ENCODE measurements at places on chromosomes 1 and 21. TPM values are rescaled to one million over a fixed set of nuclear protein-coding genes. Genes with fewer than 3 reads are reported as not detected.

FTCD gene
- total RNA-seq, result 1.7 TPM

CR2 gene
- 1.9 TPM for total RNA-seq

CD34 gene
- not detected for total RNA-seq

DNA sequence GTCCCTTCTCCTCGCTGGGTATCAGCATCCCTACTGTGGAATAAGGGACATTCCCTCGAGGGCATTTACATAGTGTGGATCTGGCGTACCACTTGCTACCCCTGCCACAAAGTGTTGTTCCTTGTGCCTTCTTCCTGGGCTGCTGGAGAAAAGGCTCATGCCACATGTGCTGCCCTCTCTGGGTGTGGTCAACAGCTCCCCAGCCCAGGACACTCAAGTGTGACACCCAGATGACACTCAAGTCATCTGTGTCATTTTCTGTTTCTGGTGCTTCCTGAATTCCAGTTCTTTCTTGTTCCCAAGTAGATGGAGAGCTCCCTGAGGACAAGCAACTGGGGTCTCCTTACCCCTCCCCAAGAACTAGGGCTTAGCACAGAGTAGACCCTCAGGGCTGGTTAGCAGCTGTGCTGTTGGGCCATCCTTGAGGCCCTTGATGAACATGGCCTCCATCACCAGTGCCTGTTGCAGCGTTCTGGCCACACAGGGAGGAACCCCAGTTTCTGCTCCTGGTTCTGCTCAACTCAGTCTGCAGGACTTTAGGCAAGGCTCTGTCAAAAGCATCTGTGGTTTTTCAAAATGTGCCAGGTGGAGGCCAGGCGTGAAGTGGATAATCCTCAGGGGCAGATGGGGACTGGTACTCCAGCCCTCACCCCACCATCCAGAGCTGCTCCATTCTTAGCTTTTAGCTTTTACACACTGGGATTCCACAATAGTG lies 49.0 kb upstream of the CLIC4 start:
- H3K36me3 ChIP-seq, result no peaks in the 10 kb centered on the region
- H3K27me3 ChIP-seq, result no peaks in the 10 kb centered on the region
- DNase-seq, result no peak
- no peaks in the 10 kb centered on the region for H3K4me1 ChIP-seq
- no peak overlapping the region for H3K27ac ChIP-seq

- no peaks in the 10 kb centered on the region for H3K4me1 ChIP-seq
- no peak overlapping the region for H3K27ac ChIP-seq
- H3K4me3 ChIP-seq, result no peak overlapping the region
- no peaks in the 10 kb centered on the region for H3K36me3 ChIP-seq
Observed at GRCh38 chr1:82485591-82486369, 685.0 kb downstream of the ADGRL2 start.

- no peak overlapping the region for H3K27ac ChIP-seq
- H3K27me3 ChIP-seq, result no peaks in the 10 kb centered on the region
- no peak overlapping the region for H3K4me3 ChIP-seq
Observed at GRCh38 chr1:8340448-8340847, 22.5 kb downstream of the SLC45A1 start.

DNA sequence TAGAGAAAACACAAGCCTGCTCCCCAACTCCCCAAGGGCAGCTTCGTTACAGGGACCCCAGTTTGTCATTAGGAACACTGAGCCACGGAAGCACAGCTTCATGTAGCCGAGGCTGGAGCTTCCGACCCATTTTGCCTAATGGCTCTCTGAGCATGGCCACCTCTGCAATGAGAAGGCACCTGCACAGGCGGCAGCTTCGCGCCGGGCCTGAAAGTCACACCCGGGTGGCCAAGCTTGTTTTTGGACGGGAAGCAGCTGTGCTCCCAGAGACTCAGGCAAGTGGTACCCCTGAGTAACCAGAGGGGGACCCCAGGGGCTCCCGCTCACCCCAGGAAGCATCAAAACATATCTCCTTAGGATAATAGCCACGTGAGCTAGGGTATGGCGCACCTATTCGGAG lies 80.9 kb downstream of the SLC66A1 start:
- peaks cover 90% of the 10 kb centered on the region for H3K4me1 ChIP-seq
- peaks cover 8% of the 10 kb centered on the region for H3K36me3 ChIP-seq
- H3K27me3 ChIP-seq, result no peaks in the 10 kb centered on the region
- DNase-seq, result no peak
- H3K4me3 ChIP-seq, result no peak overlapping the region

Measured in CD4-positive, alpha-beta memory T cell (primary cell).